Renal cortex interstitium (tissue), 15 donors: ENCODE measurements at places on chromosomes 2 and 18. TPM values are rescaled to one million over a fixed set of nuclear protein-coding genes. Genes with fewer than 3 reads are reported as not detected.

DNA sequence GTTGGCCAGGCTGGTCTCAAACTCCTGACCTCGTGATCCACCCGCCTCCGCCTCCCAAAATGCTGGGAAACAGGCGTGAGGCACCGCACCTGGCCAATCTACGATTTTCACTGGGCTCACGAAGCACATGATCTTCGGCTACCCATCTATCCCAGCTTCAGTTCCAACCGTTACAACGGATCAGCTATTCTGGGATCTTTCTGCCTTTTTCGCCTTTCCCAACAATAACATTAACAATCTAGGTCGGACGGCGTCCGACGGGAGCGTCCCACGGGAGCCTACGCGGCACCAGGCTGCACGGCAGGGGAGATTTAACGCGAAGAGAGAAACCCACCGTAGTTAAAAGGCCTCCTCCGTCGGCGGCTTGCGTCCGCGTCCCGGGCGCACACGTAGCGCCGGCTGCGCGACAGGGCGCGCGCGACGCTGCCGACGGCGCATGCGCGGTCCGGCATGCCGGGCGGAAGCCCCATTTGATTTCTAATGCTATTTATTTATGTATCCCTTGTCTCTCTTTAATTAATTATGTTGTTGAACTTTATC, at the start of gene MSL3B:
TSS of gene MSL3B (minus strand) at position 394 of the 540 bp plus-strand sequence.
- DNase-seq: peak; percentile 12

GRCh38 chr2:172889768-172890430, 154.3 kb downstream of the RAPGEF4 start:
- DNase-seq: no peak

- no peak for DNase-seq
These were observed 424.0 kb upstream of the FANCL start for GRCh38 chr2:58665154-58665553.

RUFY4 gene
- polyA plus RNA-seq: 0.23 TPM
